ENCODE measurements at places on chromosomes 16 and 17. TPM values are rescaled to one million over a fixed set of nuclear protein-coding genes. Genes with fewer than 3 reads are reported as not detected.

Gene CENPT
- 69.2 TPM for total RNA-seq

Gene TEKT1
- total RNA-seq, result not detected

Gene SCARF1
- 14.5 TPM for total RNA-seq

Gene RUNDC1
- 28.5 TPM for total RNA-seq

Gene ERI2
- 35.2 TPM for total RNA-seq

Gene CHST6
- total RNA-seq, result 0.23 TPM

Gene PYDC1
- total RNA-seq, result not detected

Gene RNF43
- 29.3 TPM for total RNA-seq

Gene GPR179
- 0.14 TPM for total RNA-seq

Gene GNAO1
- total RNA-seq, result 23.6 TPM

- DNase-seq, result no peak
Measured at GRCh38 chr17:42760652-42761581, at the start of gene RAMP2. Gene RAMP2 (plus strand): TSS chr17:42761227. CDS start chr17:42761262, 35 bp downstream.

GRCh38 chr16:30570636-30571444 lies 674 bp downstream of the ZNF688 start:
- DNase-seq, result peak; percentile 22

DNA sequence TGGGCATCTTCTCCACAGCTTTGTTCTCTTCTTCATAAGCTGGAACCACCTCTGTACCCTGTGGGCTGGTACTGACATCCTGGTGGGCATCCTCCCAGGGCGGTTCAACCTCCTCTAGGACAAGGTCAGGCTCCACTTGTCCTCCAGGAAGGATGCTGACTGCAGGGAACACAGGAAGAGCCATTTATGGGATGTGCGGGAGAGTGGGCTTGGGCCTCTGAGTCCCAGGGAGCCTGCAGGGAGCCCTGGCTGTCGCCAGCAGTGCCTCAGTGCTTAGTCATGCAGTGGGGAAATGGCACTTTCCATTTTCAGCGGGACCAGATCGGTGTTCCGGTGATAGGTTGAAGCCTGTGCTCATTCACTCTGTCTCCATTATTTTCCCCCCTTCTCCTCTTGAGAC lies 20.5 kb downstream of the CNGB1 start:
- DNase-seq, result no peak

GRCh38 chr16:10708969-10709368 lies 14.2 kb upstream of the TEKT5 start:
- no peak for DNase-seq

DNA sequence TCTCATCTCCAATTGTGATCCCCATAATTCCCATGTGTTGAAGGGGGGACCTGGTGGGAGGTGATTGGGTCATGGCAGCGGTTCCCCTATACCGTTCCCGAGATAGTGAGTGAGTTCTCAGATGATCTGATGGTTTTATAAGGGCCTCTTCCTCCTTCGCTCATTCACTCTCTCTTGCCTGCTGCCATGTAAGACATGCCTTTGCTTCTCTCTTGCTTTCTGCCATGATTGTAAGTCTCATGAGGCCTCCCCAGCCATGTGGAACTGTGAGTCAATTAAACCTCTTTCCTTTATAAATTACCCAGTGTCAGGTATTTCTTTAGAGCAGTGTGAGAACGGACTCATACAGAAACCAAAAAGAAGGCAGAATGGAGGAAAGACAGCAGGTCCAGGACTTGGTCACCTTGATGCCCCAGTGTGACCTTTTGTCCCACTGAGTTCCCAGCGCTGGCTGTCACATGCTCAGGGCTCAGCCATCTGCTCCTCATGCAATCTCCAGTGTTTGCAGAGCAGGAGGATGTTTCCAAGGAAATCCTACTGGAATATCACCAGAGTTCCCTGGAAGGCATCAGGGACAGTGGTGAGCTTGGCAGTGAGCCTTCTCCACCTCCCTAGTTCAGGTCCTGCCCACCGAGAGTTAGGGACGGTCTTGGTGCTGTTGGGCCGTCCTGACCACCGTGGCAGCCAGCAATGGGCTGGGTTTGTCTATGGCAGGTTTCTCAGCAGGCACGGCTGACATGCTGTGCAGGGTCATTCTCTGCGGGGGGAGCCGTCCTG lies 96.7 kb downstream of the SEC14L1 start:
- no peak for DNase-seq

DNA sequence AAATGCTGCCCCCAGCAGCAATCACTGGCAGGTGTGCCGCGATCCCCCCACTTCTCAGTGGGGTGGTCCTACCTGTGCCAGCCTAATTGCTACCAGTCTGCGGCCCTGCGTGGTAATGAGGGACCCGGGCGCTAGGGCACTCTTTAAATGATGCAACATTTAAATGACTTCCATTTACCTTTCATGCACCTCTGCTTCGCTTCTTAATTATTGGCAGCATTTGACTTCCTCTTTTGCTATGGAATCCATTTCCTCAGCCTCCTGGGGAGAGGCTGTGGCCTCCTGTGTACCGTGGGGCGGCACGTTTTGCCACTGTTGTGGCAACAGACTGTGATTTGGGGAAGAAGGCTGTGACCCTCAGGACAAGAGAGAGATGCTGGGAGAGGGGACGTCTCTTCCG lies 86.1 kb downstream of the RPA1 start:
- no peak for DNase-seq

DNA sequence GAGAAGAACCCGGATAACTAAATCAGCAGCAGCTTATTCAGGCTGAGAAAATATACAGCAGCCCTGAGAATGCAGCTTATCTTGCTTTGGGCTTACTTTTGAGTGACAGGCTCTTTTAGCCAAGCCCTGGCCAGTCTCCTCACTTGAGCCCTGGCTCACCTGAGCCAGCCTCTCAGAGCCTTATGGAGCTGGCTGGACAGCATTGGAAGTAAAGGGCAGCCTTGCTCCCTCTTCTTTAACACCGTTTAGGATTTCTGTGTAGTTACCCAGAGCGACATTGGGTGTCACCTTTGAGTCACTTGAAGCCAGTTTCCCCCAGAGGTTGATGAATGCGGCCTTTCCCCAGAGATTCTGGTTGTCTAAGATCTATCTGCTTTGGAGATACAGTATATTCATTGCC lies 7.7 kb upstream of the NPIPB2 start:
- DNase-seq, result peak; percentile 16

DNA sequence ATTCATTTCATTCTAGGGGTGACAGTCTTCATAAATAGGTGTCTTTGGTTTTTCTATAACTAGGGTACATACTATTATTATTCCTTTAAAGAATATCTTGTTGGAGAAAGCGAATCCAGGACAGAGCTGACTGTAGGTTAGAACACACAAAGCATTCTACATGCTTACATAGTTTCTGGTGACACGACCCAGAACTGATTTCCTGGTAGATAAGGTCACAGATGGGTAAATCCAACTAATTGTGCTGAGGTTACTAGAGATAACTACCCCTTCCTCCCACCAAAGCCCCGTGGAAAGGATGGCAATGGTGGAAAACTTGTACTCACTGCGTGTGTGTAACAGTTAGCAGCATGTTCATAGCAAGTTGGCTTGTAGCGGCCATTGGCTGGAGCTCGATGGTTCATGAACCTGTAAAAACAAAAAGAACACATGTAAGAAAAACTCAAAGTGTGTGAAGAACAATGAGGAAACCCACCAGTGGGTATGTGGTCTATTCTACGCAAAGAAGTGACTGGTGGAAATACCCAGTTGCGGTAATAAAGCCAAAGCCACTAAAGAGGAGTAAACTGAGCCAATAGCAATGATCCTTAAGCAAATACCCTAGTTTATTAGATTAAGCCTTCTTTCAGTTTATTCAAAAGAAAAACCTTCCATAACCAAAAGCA lies 7.7 kb downstream of the MMD start:
- DNase-seq, result no peak

DNA sequence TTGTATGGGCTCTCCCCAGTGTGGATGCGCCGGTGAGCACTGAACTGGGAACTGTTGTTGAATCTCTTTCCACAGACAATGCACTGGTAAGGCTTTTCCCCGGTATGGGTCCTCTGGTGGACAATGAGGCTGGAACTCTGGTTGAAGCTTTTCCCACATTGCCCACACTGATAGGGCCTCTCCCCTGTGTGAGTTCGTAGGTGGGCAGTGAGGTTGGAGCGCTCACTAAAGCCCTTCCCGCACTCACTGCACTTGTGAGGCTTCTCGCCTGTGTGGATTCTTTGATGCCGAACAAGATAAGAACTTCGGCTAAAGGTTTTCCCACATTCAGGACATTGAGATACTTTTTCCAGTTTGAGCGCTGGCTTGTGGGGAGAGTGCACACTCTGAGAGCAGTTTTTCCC lies 17.8 kb downstream of the ZSCAN32 start:
- no peak for DNase-seq

GRCh38 chr17:45852535-45853297 lies 8.0 kb downstream of the SPPL2C start:
- DNase-seq, result peak; percentile 50

DNA sequence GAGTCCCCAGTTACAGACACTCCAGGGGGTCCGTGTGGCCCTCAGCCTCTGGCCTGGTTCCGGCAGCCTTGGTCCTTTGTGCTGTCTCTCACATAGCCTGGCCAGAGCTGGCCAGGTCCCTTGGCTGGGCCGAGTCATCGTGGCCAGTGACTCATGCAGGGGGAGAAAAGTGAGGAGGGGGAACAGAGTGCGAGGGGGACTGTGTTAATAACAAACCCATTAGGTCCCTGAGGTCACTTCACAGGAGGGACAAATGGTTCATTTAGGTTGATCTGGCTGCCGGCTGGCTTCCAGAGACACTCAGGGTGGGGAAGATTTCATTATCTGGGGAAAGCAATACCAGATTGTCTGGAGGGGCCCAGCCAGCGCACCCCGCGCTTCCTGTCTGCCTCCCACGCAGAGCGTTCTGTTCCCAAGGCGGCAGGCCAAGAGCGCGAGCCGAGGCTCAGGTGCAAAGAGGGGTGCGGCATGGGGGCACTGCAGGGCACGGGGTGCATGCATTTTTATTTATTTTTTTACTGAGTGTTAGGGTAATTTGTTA lies 223.1 kb downstream of the SEC14L1 start:
- no peak for DNase-seq

DNA sequence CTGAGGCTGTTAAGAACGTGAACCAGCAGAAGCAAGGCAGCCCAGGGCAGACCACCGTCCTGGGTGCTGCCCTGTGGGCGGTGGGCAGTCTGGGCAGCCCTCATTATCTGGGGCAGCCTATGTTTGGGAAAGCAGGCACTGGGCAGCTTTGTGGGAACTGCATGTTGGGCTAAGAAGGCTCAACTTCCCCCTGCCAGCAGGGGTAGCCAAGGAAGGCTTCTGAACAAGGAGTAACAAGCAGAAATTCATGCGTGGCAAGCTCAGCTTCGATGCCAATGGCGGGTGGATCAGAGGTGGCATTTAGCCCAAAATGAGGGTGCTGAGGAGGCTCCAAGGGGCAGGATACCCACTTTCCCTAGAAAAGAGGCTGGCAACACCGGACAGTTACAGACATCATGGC lies 42.7 kb upstream of the METRNL start:
- DNase-seq, result no peak

- peak; percentile 80 for DNase-seq
Measured at GRCh38 chr16:68434624-68435210, 13.6 kb downstream of the SMPD3 start.

DNA sequence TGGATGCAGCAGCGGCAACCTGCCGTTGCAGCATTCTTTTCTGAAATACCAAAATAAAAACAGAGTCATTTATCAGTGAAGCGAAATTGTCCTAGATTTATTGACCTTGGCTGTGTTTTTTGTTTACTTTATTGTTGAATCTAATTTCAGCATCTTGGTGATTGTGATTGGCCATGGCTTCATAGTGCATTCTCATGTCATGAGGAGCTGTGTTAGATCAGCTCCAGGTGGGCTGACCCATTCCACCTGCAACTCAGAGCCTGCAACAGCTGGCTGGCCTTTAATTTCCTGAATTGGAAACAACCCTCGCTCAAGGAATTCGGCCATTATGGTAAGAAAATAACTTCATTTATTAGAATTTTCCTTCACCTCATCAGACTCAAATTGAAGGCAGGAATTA lies 16.4 kb downstream of the KRT24 start:
- DNase-seq, result no peak

DNA sequence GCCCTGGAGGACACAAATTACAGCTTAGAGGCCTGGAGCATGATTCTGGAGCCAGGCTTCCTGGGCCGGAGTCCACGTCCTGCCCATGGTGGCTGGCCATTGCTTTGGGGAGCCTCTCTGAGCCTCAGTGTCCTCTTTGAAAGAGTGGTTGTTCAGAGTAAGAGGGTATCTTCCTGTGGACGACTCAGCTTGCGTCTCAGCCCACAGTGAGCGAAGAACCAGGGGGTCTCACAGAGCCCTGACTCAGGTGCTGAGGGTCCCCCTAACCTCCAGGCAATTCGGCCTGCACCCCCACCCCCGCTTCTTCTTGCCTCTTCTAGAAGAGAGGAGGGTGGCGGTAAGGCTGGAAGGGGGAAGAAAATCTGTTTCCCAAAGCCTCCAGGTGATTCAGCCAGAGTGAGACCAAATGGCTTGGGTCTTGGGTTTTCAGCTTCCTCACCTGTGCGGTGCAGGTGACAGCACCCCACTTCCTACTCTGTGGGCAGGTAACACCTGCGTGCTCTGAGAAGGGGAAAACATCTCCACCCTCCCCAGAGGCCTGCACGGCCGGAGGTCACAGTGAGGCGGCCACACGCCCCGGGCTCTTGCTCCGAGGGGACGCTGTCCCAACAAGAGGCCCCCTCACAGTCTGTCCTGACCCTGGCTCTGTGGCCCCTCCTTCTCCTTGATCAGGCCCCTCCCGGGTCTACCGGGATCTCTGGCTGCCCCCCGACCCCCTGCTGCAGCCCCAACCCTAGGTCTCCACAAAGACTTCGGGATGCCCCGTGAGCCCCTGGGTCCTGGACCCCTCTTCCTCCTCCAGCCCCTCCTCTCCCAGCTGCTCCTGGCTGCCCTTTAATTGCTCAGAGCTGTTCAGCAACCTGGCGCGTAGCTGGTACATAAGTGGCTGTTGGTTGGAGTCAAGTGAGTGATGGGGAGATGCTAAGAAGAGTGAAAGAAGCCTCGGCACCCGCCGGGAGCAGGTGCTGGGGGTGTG lies 119.2 kb downstream of the METRNL start:
- DNase-seq, result no peak

DNA sequence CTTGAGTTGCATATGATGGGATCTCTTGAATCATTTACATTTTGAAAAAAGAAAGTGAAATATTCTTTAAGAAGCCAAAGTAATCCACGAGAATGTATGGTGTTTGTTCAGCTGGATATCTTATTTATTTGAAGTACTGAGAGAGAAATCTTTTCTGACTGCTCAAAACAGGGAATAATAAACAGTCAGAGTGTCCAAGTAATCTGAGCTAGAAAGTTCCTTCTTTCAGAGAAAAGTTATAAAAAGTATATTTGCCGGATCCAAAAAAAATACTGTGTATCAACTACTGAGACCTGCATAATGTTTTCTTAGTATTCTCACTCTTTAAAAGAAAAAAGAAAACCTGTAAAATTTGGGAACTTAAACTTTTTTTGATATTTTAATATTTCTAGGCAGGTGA lies 350.8 kb downstream of the WWOX start:
- DNase-seq, result no peak

DNA sequence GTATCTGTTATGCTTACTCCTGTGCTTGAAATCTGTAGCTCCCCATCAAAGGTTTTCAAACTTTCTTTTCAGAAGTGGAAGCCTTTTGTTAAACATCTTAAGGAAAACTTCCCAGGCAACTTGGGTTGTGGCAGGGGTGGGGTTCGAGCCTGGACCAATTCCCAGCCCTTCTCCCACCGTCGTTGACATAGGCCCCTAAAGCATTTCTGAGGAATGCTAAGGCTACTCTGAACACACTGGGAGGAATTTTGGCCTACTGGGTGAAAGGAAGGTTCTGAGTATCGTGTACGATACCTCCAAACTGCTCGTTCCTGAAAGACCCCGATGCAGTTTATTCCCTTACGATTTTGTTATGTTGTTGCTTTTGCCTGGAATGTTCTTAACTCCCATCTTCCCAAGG lies 56.1 kb upstream of the PMFBP1 start:
- no peak for DNase-seq

GRCh38 chr16:1375741-1376410 lies 24.1 kb downstream of the GNPTG start:
- DNase-seq, result no peak

GRCh38 chr17:72120642-72121163 lies at the start of gene SOX9:
Gene SOX9 (plus strand): TSS chr17:72121020. CDS start chr17:72121392, 372 bp downstream.
- DNase-seq, result peak; percentile 97
